T-helper 17 cell (primary cell): ENCODE measurements at places on chromosomes 4 and X. TPM values are rescaled to one million over a fixed set of nuclear protein-coding genes. Genes with fewer than 3 reads are reported as not detected.

BMP15 gene
- not detected for total RNA-seq

TMLHE gene
- 14.4 TPM for total RNA-seq

- DNase-seq: no peak
Observed at GRCh38 chr4:79764120-79764519, 308.9 kb downstream of the ANTXR2 start.

ARR3 gene
- not detected for total RNA-seq

DNA sequence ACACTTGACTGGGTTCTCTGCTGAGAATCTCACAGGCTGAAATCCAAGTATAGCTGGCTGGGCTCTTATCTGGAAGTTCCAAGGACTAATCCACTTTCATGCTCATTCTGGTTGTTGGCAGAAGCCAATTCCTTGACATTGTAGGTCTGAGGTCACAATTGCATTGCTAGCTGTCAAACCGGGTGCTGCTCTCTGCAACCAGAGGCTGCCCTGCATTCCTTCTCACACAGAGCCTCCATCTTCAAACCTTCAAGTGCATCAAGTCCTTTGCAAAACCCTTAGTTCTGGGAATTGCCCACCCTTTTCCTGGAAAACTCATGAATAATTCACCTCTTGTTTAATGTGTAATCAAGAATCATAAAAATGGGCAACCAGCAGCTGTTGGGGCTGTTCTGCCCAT, 404.2 kb downstream of the KCNIP4 start:
- no peak for DNase-seq

DNA sequence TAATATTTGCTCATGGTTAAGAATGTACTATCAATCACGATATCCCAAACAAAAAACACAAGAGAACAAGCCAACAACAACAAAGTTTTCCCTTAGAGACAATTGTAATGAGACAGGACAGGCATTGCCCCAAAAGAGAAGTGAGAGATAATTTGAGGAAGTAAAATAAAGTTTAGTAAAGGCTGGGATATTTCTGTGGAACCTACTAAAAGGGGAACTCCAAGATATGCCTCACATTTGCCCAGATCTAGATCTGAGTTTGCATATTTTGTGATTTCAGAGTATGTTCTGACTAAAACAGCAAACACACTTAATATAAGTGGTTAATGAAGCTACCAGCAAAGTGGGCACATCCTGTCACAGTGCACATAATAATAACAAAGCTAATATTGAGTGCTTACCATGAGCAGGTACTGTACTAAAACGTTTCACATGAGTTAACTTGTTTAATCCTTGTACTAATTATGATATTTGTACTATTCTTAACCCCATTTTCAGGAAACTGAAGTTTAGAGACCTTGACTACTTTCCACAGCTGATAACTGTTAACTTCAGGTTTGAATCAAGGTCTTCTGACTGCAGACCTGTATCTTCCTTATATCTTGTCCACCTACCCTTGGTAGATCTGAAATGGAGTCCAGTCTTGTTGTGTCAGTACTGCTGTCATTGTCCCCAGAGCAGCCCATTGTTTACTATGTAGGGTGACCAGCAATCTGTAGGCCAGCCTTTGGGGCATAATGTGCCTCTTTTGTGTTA, 26.0 kb upstream of the BMP2K start:
- no peak for DNase-seq

DNA sequence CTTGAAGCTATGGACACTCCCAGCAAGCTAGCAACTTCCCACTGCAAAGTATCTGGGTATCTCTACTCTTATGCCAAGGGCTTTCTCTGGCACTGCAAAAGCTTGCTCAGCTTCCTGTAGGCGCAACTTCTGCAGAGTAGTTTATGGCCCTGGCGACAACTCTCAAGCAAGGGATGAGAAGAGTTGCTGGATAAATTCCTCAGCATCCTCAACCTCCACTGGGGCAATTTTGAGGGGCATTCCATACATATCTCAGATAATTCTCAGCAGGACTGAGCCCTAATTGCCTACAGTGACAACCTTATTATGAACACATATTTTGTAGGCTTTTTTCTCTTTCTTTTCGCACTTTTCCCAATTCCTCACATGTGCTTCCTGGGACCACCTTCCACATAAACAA, 31.2 kb upstream of the TAB3 start:
- DNase-seq: no peak
